Inflammatory macrophage (primary cell): ENCODE measurements at places on chromosomes 6 and 20.

DNA sequence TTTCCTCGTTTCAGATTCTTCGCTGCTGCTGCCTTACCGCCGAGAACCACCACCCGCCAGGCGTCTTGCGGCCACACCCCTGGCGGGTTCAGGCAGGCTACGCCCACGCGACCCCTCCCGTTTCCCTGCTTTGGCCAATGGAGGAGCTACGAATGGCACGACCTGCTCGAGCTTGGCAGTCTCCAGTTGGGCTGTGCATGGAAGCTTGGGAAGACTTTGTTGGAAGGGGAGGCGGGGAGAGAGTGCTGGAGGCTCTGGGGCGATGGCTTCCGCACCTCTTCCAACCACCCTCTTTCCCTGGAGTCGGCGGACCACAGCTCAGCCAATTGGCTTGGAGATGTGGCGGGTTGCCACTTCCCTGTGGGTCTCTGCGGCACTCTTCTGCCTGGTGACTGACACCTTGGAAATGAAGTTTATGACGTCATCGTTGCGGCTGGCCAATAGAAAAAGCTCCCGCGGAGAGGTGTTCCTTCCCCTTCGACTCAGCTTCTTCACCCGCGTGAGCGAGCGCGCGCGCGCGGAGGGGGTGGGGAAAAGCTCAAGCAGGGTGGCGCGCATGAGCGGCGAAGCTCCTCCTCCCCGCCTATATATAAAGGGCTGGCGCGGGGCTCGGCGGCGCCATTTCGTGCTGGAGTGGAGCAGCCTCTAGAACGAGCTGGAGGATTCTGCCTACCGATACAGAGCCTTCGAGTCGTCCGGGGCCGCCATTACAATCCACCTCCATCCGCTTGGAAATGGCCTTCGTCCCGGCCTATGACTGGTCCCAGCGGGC lies 3.4 kb downstream of the BRD2 start:
- DNase-seq, result peak; percentile 100

GRCh38 chr6:49653942-49654341 lies 17.3 kb upstream of the RHAG start:
- no peak for DNase-seq

- no peak for DNase-seq
These were observed 246.8 kb upstream of the EXOC2 start for GRCh38 chr6:939526-940252.

DNA sequence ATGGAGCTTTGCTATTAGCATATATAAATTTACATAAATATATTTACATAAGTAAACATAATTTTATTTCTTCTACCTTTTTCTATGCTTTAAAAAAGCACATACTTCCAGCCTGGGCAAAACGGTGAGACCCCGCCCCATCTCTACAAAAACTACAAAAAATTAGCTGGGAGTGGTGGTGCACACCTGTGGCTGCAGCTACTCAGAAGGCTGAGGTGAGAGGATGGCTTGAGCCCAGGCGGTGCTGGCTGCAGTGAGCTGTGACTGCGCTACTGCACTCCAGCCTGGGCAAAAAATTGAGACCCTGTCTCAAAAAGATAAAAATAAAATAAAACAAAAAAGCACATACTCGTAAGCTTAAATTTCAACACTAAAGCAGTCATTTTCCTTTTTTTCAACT lies 30.3 kb downstream of the ELOVL5 start:
- no peak for DNase-seq

GRCh38 chr6:28111964-28112363 lies 12.4 kb upstream of the ZSCAN16 start:
- no peak for DNase-seq

DNA sequence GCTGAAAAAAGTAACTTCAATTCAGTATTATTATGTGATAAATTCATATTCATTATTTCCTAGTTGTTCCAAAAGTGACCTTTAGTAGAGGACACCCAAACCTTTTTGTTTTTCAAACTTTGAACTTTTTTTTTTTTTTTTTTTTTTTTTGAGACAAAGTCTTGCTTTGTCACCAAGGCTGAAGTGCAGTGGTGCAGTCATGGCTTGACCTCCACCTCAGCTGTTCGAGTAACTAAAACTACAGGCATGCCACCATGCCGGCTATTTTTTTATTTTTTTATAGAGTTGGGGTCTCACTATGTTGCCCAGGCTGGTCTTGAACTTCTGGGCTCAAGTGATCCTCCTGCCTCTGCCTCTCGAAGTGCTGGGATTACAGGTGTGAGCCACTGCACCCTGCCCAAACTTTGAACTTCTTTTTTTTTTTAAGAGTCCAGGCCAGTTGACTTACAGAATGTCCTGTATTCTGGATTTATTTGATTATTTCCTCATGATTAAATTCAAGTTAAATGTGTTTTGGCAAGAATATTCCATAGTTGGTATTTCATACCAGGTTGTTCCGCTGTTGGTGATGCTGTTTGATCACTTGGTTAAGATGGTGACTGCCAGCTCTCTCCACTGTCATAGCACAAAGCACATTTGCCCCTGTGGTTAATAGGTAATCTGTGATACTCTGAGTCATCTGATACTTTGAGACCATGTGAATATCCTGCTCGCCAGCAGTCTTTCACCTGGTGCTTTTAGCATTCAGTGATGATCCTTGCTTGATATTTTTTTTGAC lies 48.0 kb downstream of the VAPB start:
- DNase-seq, result no peak
